ENCODE measurements at places on chromosomes 3 and 15. TPM values are rescaled to one million over a fixed set of nuclear protein-coding genes. Genes with fewer than 3 reads are reported as not detected.

KNSTRN gene
- total RNA-seq, result 62.1 TPM

COMMD2 gene
- total RNA-seq, result 27.3 TPM

GRCh38 chr3:161100994-161101393, 4.2 kb downstream of the B3GALNT1 start:
- no peak for DNase-seq

- no peak for DNase-seq
These were observed 13.9 kb downstream of the SEC61A1 start for GRCh38 chr3:128066114-128066513.

DNA sequence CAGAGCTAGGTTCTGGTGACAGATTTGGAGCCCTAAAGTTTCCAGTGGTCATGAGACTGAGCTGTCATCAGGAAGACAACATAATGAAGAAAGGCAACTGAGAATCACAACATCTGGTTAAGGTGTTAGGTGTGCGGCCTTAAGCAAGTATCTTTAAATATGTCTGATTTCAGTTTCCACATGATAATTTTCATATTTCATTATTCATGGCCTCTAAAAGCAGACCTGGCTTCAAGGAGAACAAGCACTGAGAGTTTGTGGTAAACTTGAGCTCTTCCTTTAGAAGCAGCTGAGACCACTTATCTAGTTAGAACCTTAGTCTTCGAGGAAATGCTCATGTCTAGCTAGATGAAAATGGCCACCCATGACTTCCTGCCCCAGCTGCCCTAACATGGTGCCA, 25.7 kb upstream of the MYLK start:
- DNase-seq, result no peak

DNA sequence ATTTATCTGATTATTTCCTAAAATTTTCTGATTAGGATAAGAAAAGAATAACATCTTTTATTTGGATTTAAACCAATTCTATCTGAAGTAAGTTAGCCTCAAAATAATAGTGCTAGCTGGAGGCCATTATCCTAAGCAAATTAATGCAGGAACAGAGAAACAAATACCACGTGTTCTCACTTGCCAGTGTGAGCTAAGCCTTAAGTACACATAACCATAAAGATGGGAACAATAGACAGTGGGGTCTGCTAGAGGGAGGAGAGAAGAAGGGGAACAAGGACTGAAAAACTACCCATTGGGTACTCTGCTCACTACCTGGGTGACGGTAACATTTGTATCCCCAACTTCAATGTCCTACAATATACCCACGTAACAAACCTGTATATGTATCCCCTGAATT, 31.3 kb upstream of the LYSMD4 start:
- no peak for DNase-seq

DNA sequence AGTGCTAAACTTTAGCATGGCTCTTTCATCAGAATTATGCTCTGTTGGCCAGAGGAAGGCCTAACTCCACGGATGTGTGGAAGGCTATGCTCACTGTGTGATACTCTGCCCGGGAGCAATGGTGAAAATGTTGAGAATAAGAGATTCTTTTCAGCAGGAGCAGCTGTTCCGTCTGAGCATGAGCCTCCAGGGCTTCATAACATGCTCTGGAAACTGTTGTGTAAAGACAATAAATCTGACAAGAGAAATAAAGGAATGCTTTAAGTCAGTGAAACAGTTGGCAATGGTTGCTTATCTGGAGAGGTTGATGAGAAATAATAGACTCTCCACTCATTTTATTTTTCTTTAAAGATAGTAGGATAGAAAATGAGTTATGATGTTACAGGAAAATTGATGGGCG, 269.8 kb downstream of the DIPK2A start:
- no peak for DNase-seq

- DNase-seq, result no peak
These were observed 477.9 kb upstream of the NECTIN3 start for GRCh38 chr3:110593749-110594148.

DNA sequence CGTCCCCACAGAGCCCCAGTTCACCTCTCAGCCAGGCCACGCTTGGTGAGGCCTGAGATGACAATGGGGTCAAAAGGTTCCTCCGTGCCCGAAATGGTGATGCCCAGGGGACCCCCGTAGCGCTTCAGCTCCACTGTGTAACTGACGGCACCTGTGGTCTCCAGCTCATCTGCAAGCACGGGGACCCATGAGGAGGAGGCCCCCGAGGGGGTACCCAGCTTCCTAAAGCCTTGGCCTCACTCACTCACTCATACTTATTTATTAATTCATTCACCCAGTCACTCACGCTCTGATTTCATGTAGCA, 30.4 kb downstream of the GRIP2 start:
- no peak for DNase-seq

DNA sequence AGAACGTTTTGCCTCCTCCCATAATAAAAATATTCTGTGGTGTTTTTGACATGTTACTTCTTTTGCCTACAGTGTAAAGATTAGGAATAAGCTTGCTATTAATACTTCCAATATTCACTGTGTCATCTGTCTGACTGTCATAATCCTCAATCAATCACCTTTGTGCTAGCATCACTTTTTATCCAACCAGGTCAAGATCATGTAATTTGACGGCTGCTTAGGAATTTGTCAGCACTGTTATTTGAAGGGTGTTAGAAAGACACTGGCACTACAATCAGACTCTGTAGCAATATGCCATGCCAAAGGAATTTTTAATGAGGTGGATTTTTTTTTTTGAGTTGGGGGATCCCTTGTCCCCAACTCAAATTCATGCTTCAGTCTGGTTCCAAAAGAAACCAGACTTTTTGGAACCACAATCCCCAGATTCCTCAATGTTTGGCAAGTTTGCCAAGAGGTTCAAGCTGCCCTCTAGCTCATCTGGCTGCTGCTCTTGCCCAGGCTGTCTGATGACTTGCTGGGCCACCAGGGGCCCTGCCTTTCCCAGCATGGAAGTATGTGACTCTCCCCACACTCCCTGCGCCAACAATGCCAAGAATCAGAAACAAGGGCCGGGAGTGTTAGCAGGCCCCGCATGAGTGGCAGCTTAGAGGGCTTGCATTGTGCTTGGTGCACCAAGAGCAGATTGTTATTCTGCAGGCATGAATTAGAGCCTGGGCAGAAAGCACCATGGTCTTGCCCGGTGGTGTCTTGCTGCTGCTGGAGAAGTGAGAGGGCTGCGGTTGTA, 58.6 kb upstream of the TSC22D2 start:
- DNase-seq, result no peak
